ENCODE measurements at places on chromosomes 5 and 9.
A peak's percentile ranks its signal among the peaks of the same experiment; 100 is the strongest.

- peak; percentile 37 for DNase-seq
Observed at GRCh38 chr5:147393874-147394672, 115.8 kb downstream of the DPYSL3 start.

GRCh38 chr5:72106817-72107130, 501 bp upstream of the MAP1B start:
- DNase-seq, result no peak

- no peak for DNase-seq
Observed at GRCh38 chr5:43891112-43891511, 288.1 kb downstream of the NNT start.

DNA sequence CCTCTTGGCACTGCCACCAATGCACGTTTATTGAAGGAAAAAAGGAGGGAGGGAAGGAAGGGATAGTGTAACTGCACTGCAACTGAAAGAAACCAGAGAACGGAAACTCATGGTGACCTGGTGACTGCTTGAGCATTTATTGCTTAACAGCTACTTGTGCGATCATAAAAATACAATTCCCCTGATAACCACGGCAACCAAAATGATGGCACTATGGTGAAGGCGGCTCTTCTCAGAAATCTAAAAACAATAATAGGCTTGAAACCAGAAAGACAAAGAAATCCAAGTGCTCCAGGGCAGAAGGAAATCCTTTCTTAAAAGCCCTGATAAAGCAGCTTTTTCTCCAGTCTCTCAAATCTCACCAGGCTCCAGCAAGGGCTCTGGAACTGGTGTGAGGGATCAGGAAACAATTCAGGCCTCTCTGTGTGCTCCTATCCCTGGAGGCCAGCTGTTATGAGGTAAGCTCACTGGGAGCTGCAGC, 1.9 kb downstream of the FBXO10 start:
- DNase-seq, result peak; percentile 23

All from endothelial cell (in vitro differentiated cells).